ENCODE measurements at places on chromosomes 3 and 15.

- no peak for DNase-seq
These were observed 21.8 kb upstream of the TRH start for GRCh38 chr3:129952556-129953355.

DNA sequence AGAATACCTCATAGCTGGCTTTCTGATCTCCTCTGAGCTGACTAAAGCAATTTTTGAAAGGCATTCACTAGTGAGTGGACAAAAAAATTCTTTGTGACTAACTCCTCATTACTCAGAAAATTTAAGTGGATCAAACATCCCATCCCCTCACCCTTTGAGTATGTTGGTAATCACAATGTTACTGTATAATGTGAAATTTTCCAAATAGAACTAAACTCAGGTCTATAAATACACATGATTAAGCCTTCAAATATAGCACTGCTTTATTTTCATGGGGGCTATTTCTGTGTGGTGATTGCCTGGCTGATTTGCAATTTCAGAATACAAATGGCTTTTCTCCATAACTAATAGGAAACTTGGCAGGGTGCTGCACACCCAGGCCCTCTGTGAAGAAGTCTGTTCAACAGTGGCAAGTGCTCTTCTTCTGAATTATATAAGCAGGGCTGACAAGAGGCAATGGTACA lies 45.9 kb upstream of the ACTC1 start:
- DNase-seq: no peak

DNA sequence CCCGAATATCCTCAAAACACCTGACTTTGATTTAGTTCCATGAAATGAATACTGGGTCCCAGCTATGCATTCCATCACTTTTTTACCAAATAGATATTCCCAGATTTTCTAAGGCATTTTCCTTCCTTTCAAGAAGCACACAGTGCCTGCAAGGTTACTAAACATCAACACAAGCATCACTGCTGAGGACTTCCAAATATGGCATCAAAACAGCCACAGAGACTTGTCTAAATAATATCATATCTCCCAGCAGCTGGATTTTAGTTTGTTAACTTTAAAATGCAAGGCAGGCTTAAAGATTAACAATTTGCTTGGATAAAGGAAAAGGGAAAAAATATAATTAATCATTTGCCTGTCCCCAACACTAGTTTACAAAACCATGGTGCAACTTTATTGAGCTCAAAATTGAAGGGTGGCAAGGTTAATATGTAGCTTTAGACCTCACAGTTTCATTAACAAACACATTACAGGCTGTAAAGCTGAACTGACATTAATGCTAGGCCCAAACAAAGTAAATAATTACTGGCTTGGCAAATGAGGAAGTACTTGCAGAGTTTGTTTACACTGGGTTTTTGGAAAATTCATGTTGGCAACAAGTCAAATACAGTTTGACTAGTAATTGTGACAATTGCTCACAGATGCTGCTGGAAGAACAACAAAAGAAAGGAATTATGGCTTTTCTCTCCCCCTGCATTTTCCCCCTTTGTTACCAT lies 401.7 kb upstream of the CDIN1 start:
- DNase-seq: no peak

- DNase-seq: no peak
These were observed 18.1 kb upstream of the SLC7A14 start for GRCh38 chr3:170603770-170604510.

- no peak for DNase-seq
These were observed 61.6 kb downstream of the SPSB4 start for GRCh38 chr3:141112686-141113297.

DNA sequence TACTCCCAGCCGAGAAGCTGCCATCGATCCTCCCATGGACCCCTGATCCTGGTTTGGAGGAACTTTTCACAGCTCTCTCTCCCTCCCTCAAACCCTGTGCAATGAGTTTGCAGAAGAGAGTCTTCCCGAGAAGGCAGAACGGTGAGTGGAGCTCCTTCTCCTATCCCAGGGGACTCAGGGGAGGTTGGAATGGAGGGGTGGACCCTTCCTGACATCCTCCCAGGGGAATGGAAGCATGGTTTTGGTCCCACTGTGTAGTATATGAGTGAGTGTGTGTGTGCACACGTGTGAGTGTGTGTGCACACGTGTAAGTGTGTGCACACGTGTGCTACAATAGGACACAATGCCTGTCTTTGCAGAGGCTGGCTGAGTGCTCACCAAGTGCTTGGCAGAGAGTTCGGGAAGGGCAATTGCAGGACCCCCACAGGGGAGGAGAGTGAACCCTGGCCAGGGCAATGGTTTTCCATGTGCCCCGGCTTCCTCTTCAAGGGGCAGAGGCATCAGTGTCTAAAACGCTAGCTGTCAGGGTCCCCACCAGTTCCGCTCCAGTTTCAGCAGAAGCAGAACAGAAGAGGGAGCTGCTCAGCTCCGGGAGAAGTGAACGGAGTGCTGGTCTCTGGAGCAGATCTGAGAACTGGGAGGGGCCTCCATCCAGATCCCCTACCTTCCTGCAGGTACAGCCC lies 13.8 kb upstream of the IL16 start:
- no peak for DNase-seq

- DNase-seq: no peak
These were observed 54.8 kb upstream of the CTSH start for GRCh38 chr15:78999636-79000035.
